Activated CD8-positive, alpha-beta memory T cell treated with anti-CD3 and anti-CD28 coated beads, Interleukin-2, amount 10 ng/mL, durations not matched to agents 7 days and 5 days (primary cell): ENCODE measurements at places on chromosomes 3 and 15.
A peak's percentile ranks its signal among the peaks of the same experiment; 100 is the strongest.

DNA sequence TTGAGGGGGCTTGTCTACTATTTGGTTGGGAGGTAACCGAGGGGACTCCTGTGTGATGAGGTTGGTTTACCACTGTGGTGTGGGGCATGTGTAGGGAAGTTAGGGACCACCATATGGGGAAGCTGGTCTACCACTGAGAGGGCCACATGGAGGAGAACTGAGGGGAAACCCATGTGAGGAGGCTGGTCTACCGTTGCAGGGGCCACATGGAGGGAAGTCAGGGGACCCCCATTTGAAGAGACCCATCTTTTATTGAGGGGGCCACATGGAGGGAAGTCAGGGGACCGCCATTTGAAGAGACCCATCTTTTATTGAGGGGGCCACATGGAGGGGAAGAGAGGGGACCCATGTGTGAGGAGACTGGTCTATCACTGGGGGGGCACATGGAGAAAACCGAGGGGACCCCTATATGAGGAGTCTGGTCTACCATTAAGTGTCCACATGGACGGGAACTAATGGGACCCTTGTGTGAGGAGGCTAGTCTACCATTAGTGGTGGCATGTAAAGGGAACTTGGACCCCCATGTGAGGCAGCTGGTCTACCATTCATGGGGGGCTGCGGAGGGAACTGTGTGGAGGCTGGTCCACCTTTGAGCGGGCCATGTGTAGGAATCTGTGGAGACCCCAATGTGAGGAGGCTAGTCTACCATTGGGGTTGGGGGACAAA, 165.5 kb downstream of the FBLN2 start:
- no peaks in the 10 kb centered on the region for H3K4me1 ChIP-seq
- no peaks in the 10 kb centered on the region for H3K27me3 ChIP-seq
- DNase-seq, result peak; percentile 19
- H3K36me3 ChIP-seq, result no peaks in the 10 kb centered on the region
- H3K27ac ChIP-seq, result no peak overlapping the region

GRCh38 chr15:94804613-94805012, 573.3 kb downstream of the MCTP2 start:
- no peaks in the 10 kb centered on the region for H3K36me3 ChIP-seq
- DNase-seq, result no peak
- no peak overlapping the region for H3K4me3 ChIP-seq
- H3K27me3 ChIP-seq, result no peaks in the 10 kb centered on the region
- no peaks in the 10 kb centered on the region for H3K4me1 ChIP-seq

GRCh38 chr3:129389572-129389937, 38.9 kb downstream of the EFCAB12 start:
- peaks cover 39% of the 10 kb centered on the region for H3K36me3 ChIP-seq
- DNase-seq, result no peak
- H3K4me1 ChIP-seq, result no peaks in the 10 kb centered on the region
- H3K27ac ChIP-seq, result no peak overlapping the region

DNA sequence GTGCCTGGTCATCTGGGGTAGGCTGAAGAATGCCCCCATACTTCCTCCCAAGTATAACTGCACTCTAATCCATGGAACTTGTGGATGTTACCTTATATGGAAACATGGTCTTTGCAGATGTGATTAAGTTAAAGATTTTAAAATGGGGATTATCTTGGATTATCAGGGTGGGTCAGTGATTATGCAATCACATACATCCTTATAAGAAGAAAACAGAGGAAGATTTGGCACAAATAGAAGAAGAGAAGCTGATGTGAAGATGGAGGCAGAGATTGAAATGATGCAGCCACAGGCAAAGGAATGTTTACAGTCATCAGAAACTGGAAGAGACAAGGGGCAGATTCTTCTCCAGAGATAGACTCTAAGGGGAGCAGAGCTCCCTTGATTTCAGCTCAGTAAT, 1.8 kb upstream of the MRPS22 start:
- H3K4me3 ChIP-seq, result no peak overlapping the region
- H3K36me3 ChIP-seq, result peaks cover 3% of the 10 kb centered on the region
- peaks cover 19% of the 10 kb centered on the region for H3K4me1 ChIP-seq
- DNase-seq, result no peak
